NCI-H82 (cell line): ENCODE measurements at places on chromosomes 5 and 9.
A peak's percentile ranks its signal among the peaks of the same experiment; 100 is the strongest.

GRCh38 chr5:44708602-44709001 lies 100.1 kb upstream of the MRPS30 start:
- no peak for DNase-seq

DNA sequence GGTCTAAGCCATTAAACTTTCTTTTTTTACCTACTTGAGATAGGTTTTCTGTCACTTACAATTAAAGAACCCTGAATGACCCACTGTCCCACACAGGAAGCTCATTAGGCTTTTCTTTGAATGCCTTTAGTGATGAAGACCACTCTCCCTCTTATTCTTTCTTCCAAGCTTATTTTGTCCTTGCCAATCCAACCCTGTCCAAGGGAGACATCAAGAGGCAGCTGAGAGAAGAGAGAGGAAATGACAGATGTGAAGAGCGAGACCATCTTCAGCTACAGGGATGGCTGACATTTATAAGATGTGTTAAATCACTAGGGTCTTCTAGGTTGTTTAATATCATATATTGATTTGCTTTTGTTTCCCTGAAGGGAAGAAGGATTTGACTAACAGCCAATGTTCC lies 133.5 kb downstream of the FAM114A2 start:
- no peak for DNase-seq

- DNase-seq, result no peak
These were observed 863 bp upstream of the LIFR start for GRCh38 chr5:38557308-38557710.

GRCh38 chr5:140267559-140268018 lies 35.3 kb downstream of the PFDN1 start:
- DNase-seq, result no peak

DNA sequence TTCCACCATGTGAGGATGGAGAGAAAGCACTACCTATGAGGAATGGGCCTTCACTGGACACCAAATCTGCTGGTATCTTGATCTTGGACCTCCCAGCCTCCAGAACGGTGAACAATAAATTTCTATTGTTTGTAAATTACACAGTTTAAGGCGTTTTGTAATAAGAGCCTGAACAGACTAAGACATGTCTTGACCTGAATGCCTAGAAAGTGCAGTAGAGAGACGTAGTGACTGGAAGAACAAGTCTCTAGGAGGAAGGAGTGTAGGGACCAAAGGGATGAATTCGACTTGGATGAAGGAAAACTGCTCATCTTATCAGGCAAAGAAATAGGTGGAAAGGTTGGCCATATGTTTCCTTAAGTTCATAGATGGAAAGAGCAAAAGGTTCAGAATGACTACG lies 309.8 kb upstream of the RGMB start:
- no peak for DNase-seq

GRCh38 chr5:119059740-119060255 lies 11.1 kb upstream of the DMXL1 start:
- no peak for DNase-seq

GRCh38 chr5:90424245-90424644 lies 14.7 kb upstream of the CETN3 start:
- no peak for DNase-seq

- DNase-seq, result no peak
These were observed 9.3 kb upstream of the DNAJB5 start for GRCh38 chr9:34980181-34980761.

- no peak for DNase-seq
These were observed 94.3 kb downstream of the ARSB start for GRCh38 chr5:78890667-78891379.

- no peak for DNase-seq
These were observed 6.7 kb upstream of the MTMR12 start for GRCh38 chr5:32319392-32319791.

GRCh38 chr9:34381323-34381722 lies 4.6 kb upstream of the MYORG start:
- peak; percentile 14 for DNase-seq

DNA sequence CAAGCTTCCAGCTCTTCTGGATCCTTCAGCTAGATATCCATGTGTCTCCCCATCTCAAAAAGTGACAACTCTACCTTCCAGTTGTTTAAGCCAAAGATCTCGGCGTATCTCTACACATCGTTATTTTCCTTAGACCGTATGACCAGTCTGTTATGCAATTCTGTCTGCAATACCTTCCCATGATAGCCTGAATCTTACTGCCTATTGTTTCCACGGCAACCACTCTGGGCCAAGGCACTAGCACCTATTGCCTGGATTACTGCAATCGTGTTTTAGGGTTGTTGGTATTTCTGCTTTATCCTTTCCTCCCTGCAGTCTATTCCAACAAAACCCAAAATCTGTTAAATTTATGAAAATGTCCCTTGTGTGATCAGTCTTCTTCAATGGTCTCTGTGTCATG lies 448.4 kb downstream of the MTRR start:
- DNase-seq, result no peak

DNA sequence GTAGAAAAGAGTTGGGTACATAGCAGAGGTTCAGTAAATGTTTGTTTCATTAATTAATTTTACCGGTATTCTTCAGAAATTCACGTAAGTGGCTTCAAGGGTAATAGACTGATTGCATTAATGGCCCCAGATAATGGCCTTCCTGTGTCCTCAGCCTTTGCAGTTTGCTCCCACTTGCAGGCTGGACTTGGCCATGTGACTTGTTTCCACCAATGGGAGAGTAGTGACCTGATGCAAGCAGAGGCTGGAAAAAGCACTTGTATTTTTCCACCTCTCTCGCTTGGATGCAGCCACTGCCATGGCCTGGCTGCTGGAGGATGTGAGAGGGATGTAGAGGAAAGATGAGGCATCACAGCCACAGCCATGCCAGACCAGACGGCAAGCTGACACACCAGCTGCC lies 480.9 kb downstream of the CDK5RAP2 start:
- DNase-seq, result no peak

- DNase-seq, result no peak
These were observed 11.2 kb downstream of the IER5L start for GRCh38 chr9:129166623-129167557.

- no peak for DNase-seq
These were observed 51.0 kb downstream of the EFNA5 start for GRCh38 chr5:107619781-107620180.

DNA sequence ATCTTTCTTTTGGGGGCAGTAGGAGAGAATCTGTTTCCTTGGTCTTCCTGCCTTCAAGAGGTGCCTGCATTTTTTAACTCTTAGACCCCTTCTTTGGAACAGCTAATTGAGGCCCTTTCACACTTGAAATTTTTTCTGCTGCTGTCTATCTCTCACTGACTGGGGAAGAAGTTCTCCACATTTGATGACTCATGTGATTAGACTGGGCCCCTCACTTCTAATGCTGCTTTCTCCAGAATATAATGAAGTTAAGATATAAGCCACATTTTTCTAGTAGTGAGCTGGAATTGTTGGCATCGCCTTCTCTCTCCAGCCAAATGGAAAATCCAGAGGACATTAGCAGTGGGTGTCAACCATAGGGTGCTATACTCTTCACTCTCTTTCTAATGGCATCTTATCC lies 12.4 kb downstream of the ZNF474 start:
- DNase-seq, result no peak

- DNase-seq, result no peak
These were observed 314.1 kb upstream of the PTGER4 start for GRCh38 chr5:40365342-40366330.

DNA sequence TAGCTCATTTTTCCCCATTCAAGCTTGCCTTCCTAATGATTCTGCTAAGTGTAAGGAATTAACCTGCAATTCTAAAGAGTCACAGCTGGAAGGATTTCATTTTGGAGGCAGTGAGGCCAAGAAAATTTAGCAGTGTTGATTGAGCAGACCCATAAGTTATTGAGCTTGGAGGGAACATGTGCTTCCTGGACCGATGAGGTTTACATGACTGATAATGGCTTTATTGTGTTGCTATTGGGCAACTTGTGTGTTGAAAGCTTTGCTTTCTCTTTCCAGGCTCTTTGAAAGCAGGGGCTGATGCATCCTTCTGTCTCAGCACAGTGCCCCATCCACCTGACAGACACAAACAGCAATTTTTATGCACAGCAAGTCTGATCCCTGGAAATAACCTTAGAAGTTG lies 398.9 kb upstream of the PCSK5 start:
- DNase-seq, result no peak

GRCh38 chr5:57718155-57718554 lies 235.5 kb upstream of the ACTBL2 start:
- no peak for DNase-seq

DNA sequence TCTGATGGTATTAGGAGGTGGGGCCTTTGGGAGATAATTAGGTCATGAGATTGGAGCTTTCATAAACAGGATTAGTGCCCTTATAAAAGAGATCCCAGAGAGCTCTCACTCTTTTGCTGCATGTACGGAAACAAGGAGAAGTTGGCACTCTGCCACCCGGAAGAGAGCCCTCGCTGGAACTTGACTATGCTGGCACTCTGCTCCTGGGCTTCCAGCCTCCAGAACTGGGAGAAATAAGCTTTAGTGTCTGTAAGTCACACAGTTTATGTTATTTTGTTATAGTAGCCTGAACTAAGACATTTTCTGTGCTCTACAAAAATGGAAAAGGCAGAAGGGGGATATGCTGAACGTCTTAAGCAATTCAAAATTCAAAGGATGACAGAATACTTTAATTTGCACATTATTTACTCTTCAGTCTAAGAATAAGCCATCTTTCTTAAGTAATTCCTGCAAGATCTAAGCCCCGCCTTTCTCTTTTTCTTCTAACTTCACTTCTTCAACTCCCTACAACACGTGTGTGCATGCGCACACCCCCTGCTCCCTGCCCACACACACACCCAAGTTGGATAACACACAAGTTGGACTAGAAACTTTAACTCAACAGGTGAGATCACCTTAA lies 17.3 kb downstream of the NFIB start:
- DNase-seq, result peak; percentile 17

- no peak for DNase-seq
These were observed 175.8 kb downstream of the TMEM167A start for GRCh38 chr5:82901281-82901888.

- no peak for DNase-seq
These were observed 53.0 kb upstream of the ALDH1B1 start for GRCh38 chr9:38339496-38339895.

DNA sequence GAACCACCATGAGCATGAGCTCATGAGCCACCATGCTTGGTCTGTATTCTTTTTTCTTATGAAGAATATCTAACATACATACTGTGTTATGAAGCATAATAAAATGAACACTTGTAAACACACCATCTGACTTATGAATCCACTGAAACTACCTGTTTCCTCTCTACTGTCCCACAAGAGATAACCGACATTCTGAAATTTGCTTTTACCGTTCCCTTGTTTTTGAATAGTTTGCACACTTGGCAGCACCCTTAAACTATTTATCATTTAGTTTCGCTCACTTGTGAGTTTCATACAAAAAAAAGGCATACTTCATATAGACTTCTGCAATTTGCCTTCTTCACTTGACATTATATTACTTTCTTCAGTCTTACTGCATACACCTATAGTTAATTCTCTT lies 8.9 kb downstream of the LARS1 start:
- DNase-seq, result no peak

DNA sequence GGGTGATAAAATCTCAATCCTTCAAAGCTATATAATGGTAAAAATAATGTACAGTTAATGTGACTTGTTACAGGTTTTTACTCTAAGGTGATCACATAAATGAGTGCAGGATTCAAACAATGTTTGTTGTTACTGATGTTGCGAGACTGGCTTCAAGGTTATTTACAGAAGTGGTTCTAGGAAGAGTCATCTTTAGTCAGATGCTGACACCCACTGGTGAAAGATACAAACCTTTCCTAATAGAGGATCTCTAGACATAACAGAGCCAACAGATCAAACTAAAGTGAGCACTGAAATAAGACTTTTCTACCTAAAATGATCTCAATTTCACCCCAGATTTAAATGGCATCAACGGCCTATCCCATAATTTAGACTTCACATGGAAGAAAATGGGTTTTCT lies 20.2 kb downstream of the ARSB start:
- peak; percentile 66 for DNase-seq

DNA sequence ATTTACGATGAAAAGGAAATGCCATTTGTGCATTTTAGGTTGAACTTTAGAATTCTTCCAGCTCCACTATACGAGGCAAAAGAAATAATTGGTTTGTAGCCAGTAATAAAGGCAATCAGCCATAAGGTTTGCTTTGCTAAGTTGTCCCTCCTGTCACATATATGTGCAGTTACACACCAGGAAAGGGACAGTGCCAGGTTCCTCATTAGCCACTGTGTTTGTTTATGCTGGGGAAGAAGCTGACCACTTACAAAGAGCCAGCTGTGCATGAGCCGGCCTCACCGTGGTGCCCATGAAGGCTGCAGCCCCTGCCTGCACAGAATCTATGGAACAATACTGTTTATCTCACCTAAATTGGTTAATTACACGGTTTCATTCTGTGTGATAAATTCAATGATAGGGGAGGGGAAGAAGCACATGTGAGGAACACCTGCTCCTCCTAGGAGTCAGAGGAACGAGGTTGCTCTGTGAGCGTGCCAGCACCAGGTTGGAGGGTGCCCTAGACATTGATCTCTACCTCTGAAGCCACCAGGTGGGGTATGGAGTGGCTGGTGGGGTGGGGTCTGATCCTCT lies 173.8 kb upstream of the DAP start:
- DNase-seq, result no peak

- DNase-seq, result peak; percentile 27
These were observed 1.2 kb downstream of the CKS2 start for GRCh38 chr9:89312222-89312571.

DNA sequence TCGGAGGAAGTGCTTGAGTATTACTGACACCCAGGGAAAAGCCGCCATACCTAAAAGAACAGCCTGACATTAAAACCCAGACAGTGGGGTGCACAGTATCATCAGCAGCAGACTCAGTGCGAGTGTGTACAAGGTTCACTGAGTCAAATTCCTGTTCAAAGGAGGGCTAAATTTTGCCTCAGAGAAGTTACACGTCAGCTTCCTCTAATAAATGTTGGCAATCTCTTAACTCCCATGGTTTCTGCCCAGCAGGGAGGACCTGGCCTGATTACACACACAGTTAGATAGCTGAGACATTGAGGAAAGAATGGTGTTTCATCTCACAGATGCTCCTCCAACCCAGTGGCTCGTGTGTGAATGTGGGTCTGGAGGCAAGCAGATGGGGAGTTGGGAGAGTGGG lies 38.2 kb downstream of the NIPSNAP3B start:
- no peak for DNase-seq

DNA sequence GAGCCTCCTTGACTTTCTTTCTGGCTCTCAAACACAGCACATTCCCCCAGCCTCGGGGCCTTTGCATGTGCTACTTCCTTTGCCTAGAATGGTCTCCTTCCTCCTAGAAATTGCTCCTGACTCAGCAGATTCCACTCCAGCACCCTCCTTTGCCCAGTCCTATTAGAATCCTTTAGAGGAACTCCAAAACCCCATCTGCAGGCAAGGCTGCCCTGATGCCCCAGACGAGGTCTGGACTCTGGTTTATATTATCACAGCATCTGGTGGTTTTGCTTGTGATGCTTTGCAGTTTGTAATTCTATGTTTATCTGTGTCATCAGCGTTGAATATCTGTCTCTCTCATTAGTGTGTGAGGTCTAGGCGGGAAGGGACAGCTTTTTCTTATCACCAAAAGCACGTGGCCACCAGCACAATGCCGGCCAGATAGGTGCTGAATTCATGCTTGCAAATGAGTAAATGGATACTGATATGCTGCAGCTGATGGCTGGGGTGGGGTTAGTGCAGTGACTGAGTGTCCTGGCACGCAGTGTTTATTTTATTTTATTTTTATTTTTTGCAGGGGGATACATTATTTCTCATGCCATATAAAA lies 30.0 kb upstream of the ANKH start:
- DNase-seq, result no peak

GRCh38 chr9:69981686-69982445 lies 61.8 kb upstream of the MAMDC2 start:
- peak; percentile 93 for DNase-seq
